Fibroblast of skin of right biceps (primary cell): ENCODE measurements at places on chromosomes 12 and 14.

GRCh38 chr12:42590330-42590934 is 886 bp upstream of the PRICKLE1 start:
- DNase-seq = no peak

GRCh38 chr14:101708853-101709532 is 52.5 kb upstream of the PPP2R5C start:
- DNase-seq = no peak

GRCh38 chr14:102235275-102235897 is 69.6 kb downstream of the MOK start:
- peak; percentile 75 for DNase-seq

- DNase-seq = no peak
Observed at GRCh38 chr12:15122344-15122743, 98.9 kb downstream of the RERG start.

GRCh38 chr12:3996322-3996721 is 123.1 kb upstream of the PARP11 start:
- DNase-seq = no peak

GRCh38 chr12:132285991-132286681 is 43.3 kb downstream of the GALNT9 start:
- DNase-seq = peak; percentile 74

DNA sequence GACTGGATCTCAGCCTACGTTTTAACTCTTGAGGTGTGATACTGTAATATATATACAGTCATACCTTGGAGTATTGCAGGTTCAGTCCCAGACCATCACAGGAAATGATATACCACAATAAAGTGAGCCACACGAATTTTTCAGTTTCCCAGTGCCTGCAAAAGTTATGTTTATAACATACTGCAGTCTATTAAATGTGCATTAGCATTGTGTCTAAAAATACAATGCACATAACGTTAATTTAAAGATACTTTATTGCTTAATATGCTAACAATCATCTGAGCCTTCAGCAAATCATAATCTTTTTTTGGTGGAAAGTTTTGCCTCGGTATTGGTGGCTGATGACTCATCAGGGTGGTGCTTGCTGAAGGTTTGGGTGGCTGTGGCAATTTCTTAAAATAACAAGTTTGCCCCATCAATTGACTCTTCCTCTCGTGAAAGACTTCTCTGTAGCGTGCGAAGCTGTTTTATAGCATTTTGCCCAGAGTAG is 18.9 kb downstream of the PYROXD1 start:
- no peak for DNase-seq

DNA sequence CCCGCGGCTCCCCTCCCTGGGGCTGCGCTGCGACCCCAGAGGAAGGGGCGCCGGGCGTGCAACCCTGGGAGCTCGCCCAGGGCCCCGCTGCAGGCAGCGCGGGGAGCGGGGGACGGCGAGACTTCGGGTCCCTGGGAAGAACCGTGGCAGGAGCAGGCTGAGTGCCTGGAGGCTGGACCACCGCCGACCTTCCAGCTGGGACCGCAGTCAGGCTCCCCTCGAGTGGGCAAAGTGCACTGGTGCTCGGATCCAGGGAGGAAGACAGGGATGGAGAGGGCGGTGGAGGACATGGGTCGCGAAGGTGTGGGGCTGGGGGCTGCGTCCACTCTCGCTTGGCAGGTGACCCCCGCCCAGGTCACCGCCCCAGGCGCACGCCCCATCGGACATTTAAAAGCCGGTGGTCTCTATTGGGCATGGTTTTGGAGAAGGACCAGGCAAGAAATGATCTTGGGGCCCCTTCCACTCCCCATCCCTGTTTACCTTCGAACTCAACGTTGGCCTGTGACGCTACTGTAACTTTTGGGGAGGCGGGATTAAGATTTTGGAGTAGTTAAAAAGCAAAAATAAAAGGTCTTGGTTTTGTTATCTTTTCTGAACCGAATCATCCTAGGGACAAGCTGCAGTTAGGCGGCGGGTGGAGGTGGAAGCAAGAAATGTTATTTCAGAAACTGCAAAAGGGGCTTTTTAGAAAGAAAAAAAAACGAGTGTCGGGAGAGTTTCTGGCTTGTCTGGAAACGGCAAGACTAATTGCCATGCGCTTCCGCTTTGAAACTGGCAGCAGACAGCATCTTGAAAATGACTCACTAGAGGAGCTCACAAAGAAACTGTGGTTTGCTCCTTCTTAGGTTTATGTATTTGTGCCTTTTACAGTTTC is 1.0 kb downstream of the ELK3 start:
- peak; percentile 94 for DNase-seq

DNA sequence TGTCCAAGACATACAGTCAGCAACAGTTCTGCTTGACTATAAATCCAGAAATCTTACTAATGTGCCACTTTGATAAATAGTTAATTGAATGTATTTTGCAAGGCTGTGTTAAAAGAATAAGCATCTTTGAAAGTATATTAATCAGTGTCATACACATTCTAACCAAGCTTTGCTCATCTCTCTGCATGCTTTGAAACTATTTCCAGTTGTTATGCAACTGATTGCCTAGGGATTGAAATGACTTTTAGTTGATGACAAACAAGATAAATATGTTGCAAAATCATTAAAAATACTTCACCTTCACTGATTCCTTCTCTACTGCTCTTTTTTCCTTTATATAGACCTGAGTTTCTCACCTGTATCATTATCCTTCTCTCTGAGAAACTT is 91.3 kb downstream of the AEBP2 start:
- DNase-seq = peak; percentile 60

- no peak for DNase-seq
Observed at GRCh38 chr12:62879691-62880090, 55.3 kb downstream of the PPM1H start.

- peak; percentile 61 for DNase-seq
Observed at GRCh38 chr14:87623616-87624015, 369.4 kb downstream of the GALC start.

DNA sequence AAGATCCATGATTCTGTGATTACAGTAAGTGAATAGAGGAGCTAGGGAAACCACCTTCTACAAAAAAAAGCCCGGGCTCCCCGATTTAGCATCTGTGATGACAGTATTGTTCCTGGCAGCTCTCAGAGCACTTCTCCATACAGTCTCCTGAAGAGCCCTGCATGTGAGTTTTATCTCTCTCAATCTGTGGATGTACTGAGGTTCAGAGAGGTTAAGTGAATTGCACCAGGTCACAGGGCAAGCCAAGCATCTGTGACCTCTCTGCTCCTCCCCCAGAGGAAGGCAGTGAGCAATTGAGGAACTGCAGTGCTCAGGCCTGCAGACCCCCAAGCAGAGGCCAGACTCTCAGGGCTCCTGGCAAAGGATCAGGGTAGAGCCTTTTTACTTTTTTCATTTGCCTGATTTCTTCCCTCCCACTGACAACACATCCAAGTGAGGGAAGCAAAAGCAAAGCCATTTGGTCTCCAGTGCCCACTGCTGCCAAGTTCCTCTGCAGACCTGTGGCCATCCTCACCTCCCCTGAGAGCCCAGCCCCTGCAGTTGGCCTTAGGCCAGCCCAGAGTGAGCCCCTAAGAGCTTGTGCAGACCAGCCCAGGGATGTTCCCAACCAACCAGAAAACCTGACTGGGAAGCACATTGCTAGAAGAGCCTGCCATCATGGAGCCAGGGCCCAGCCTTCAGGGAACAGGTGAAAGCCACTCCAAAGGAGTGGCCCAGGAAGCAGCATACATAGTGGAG is 47.6 kb upstream of the PNMA1 start:
- no peak for DNase-seq

GRCh38 chr14:20969336-20969735 is 14.0 kb downstream of the RNASE2 start:
- DNase-seq = no peak

DNA sequence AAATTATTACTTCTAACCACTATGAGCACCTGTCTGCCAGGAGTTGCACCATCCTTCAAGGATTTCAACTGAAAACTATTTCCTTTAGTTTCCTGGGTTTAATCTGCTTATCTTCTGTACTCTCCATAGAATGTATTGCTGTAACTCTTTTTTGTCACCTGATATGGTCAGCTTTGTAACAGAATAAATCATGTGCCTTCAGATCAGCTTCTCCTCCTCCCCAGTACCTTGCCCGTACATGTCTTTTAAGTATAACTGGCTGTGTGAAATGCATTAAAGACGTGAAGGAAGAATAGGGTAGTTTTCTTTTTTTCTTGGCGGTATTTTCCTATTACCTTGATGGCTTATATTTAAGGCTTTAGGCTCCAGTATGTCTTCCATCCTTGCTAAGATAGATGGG is 200.3 kb upstream of the NAV3 start:
- no peak for DNase-seq

GRCh38 chr14:26255213-26255612 is 342.6 kb downstream of the NOVA1 start:
- peak; percentile 16 for DNase-seq

- peak; percentile 1 for DNase-seq
Observed at GRCh38 chr12:3928538-3929184, 55.5 kb upstream of the PARP11 start.

DNA sequence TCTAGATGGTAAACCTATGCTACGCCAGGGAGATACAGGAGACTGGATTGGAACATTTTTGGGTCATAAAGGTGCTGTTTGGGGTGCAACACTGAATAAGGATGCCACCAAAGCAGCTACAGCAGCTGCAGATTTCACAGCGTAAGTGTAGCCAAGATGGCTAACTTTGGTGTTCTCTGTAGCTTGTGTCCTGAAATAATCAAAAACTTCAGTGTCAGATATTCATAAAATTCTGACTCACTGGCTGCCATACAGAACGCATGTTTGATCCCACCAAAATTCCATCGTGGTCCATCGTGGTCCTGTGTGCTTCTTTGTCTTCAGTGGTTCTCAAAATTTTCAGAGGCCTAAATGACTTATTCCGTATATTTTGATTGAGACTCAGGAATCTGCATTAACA is 1.3 kb downstream of the STRAP start:
- peak; percentile 17 for DNase-seq
